AG10803 (cell line): ENCODE measurements at places on chromosomes 11 and 22.

DNA sequence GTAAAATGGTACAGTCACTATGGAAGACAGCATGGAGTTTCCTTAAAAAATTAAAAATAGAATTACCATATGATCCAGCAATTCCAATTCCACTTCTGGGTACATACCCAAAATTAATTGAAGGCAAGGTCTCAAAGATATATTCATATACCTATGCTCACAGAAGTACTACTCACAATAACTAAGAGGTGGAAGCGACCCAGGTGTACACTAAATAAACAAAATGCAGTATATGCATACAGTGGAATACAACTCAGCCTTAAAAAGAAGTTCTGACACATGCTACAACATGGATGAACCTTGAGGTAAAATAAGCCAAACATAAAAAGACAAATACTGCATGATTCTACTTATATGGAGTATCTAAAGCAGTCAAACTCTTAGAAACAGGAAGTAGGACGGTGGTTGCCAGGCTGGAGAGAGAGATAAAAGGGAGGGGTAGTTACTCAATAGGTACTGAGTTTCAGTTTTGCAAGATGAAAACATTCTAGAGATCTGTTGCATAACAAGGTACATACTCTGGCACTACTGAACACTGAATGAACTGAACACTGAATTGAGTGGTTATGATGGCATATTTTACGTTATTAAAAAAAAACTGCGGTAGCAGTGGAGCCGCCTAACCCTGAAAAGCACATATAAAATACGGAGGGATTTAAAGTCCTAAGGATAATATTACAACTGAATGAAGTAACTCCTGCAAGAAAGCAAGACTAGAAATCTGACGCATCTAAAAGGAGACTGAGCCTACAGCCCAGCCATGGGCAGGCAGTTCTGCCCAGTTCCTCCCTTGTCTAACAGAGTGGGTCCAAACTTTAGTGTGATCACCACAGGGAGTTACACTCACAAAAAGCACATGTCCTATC is 12.8 kb downstream of the DGCR2 start:
- peak; percentile 78 for DNase-seq

DNA sequence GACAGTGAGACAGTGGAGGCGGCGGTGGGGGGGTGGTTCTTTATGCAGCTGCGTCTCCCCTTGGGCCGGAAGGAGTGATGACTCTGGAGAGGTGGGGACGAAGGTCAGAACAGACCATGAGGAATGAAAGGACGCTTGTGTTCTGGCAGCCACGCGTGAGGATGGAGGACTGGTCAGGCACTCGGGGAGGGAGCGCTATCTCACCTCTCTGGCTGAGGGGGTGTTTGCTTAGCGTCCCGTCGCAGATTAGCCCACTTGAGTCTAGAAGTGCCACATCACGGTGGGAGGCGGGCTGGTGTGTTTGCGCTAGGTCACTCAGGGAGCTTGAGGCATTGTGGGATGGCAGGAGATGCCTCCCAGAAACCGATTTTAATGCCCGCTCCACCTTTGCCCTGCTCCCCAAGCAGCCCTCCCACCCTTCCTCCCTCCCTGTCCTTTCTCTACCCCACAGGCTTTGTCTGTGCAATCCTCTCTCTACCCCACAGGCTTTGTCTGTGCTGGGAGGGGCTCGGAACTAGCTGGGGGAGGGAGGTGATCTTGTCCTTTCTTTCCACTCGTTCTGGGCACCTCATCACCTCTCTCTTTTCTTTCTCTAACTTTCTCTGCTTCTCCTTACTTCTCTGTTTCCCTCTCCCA is 97.8 kb downstream of the PKNOX2 start:
- no peak for DNase-seq

- DNase-seq: peak; percentile 5
Observed at GRCh38 chr11:42271306-42271705, 811.9 kb upstream of the LRRC4C start.

DNA sequence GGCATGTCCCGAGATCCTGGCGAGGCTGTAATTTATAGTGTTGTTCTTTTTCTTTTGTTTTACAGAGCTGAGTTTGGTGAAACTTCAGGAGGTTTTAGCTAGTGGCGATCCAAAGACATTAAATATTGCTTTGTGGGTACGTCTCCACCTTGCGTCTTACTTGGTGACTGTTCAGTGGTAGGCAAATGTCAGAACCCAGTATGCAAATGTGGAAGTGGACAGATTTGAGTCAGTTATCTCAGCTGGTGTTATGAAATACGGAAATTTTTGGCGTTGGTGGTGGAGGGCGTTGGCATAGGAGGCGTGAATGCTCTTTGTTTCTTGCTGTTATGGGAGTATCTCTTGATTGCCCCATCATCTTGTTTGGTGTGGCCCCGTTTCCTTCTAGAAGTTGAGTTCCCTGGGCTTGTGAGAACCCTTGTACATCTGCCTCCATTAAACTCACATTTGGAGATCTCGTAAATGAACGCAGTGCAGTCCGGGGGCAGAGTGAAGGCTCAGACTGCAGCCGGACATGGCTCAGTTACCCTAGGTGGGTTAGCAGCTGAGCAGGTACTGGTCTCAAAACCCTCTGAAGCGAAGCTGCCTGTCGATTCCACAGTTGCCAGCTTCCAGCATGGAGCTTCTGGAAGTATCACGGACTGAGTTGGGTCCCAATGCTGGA is 39.9 kb downstream of the PTPRJ start:
- DNase-seq: no peak

- no peak for DNase-seq
Observed at GRCh38 chr11:73142128-73142377, at the start of gene FCHSD2. TSS of gene FCHSD2 (minus strand) at chr11:73142318. CDS start at chr11:73141877, 441 bp downstream.

- DNase-seq: no peak
Observed at GRCh38 chr11:19283991-19284390, 43.2 kb upstream of the E2F8 start.

DNA sequence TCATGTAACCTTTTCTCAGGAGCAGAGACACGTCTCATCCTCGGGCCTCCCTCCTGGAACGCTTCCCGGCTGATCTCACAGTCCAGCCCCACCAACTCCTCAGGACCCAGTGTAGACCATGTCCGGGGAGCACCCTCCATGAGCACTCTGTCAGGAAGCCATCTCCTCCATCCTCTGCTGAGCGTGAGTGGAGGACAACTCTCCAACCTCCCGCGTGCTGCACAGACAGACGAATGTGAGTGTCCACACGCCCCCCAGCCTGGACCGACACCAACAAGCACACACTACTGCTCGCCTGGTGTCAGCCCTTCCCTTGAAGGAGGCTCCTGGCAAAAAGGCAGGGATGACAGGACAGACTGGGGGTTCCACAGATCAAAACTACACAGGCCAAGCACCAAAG is 86.6 kb downstream of the SHANK2 start:
- DNase-seq: no peak
